Activated T-cell treated with anti-CD3 and anti-CD28 coated beads, Interleukin-2, amount 50 U/mL, for 24 hours (primary cell): ENCODE measurements at places on chromosomes 4 and X.

DNA sequence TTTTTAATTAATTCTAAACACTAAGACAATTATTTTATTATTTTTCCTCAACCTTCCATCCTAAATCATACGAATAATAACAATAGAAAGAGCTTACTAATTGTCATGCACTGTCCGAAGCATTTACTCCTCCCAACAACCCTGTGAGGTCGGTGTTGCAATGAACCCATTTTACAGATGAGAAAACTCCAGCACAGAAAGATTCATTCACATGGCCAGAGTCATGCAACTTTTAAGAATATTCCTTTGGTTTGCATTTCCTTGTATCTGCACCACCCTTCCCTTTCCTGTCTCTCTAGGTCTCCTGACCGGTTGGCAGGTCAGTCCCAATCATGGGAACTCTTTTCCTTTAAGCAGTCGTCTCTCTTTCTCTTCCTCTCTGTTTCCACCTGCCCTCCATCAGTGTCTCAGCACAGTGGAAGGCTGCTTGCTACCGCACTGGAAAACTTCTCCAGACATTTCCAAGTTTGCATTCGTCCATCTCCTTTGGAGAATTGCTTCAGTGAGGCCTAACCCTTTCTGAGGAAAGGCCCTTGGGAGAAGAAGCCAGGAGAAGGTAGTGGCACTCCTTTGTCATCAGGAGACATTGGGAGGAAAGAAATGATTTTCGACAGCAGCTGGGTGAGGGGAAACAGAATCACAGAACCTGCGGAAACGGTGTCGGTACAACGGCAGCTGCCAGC lies 1.9 kb upstream of the TMSB4X start:
- no peak for DNase-seq

- no peak for DNase-seq
Observed at GRCh38 chr4:81326581-81326980, 111.6 kb upstream of the PRKG2 start.

GRCh38 chr4:48275247-48275646 lies 5.6 kb upstream of the TEC start:
- DNase-seq, result no peak

DNA sequence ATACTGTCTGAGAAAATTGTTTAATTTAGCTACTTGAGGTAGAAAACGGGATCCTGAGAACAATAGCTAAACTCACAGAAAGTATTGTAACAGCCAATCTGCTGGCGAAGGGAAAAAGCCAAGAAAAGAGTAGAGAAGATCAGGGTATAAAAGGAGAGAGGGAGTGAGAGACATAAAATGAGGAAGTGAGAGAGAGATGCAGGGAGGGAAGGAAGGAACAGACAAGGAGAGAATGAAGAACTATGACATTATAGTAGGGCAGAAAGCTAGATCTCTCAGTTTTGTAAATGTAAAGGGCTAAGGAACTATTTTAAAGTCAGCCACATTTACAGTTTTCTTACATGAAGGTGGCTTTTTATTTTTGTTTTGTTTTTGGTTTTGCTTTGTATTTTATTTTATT lies 1.6 kb upstream of the GIMD1 start:
- DNase-seq, result no peak

DNA sequence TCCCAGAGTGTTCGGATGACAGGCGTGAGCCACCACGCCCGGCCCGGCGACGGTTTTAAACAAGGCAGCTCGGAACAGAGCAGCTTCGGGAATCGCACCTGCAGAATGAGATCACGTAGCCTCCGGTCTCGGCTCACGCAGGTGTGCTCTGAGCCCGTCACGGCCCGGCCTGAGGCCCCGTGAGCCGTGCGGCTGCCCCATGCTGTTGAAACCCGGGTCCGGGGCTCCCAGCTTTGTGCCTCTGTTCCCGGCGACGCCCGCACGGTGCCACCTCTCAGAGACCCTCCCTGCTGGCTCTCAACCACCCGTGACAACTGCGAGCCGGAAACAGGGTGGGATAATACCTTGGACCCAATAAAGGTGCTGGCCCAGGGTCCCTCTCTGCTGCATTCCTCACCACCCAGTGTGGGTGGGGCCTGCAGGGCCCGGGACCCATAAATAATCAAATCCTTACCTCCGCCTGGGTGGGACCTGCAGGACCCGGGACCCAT lies 13.4 kb upstream of the PLCXD1 start:
- no peak for DNase-seq
